ENCODE measurements at places on chromosomes 1 and 21.

- H3K4me1 ChIP-seq = peaks cover 37% of the 10 kb centered on the region
- peaks cover 13% of the 10 kb centered on the region for H3K36me3 ChIP-seq
- no peak overlapping the region for H3K4me3 ChIP-seq
- H3K27me3 ChIP-seq = no peaks in the 10 kb centered on the region
- H3K27ac ChIP-seq = no peak overlapping the region
- no peak for DNase-seq
Measured at GRCh38 chr1:15852828-15853302, 5.4 kb downstream of the SPEN start.

DNA sequence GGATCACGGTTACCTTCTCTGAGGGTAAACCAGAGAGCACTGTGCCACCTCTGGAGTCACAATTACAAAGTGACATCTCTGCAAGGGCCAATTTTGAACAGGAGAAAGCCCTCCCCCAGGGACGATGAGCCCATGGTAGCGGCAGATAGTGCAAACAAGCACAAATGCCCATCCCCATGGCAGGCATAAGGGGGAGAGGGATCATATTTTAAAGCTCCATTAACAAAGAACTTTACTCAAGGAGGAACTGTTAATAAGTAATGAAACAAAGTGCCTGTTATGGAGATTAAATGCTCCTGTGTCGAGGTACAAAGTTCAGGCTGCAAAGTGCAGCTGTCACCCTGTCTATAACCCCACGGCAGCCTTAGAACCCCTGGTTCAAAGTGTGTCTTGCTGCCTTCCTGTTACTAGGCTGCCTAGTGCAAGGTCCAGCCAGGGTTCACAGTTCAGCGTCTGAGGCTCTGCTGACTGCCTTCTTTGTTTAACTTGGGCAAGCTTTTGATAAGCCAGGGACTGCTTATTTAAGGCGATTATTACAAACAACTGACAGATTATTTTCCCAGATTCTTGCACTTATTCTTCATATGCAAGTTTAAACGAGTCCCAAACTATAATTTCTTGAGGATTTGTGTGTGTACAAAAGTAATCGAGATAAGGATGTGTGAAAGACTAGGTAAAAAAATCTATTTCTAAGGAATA is 75.7 kb upstream of the NRIP1 start:
- H3K27me3 ChIP-seq = peaks cover 36% of the 10 kb centered on the region
- no peak for DNase-seq
- H3K36me3 ChIP-seq = no peaks in the 10 kb centered on the region
- no peak overlapping the region for H3K4me3 ChIP-seq

DNA sequence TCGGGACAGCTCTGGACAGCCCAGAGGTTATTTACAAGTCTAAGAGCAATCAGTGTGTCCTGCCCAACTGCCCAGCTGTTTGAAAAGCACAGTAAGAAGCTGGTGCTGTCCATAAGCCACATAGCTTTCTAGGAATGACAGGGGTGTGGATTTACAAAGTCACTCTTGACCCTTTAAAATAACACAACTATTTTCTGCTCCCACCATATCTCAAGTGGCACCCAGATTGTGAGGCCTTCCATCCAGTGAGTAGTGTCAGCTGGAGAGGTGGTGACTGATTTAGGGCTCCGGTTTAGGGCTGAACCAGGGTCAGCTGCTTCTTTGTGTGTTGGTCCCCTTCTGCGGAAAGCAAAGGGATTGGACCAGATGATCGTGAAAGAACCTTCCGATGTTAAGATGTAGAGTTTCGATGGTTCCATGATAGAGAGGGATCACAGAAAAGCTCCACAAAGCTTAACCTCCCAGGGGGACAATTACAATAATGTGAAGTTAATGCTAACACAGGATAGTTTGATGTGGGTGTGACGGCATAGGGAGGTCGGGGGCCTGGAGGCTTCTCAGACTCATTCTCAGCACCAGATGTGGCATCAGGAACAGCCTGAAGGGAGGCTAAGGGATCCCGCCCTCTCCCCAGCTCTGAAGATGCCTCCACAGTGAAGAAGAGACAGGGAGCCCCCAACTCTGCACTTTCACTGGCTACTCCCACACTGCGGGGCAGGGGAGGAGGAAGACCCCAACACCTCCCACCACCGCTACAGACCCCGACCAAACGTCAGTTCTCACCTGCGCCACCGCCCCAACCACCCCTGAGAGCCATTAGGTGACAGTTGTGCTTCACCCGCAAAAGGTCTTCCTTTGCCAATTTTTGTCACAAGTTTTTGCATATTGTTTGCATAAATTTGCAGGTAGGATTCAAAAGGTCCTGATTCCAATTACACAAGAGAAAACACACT is 40.6 kb downstream of the LRRC3 start:
- DNase-seq = no peak
- H3K27me3 ChIP-seq = peaks cover 61% of the 10 kb centered on the region
- H3K4me1 ChIP-seq = no peaks in the 10 kb centered on the region
- no peak overlapping the region for H3K27ac ChIP-seq
- peaks cover 2% of the 10 kb centered on the region for H3K36me3 ChIP-seq
- H3K4me3 ChIP-seq = no peak overlapping the region

- H3K4me3 ChIP-seq = no peak overlapping the region
- H3K27me3 ChIP-seq = no peaks in the 10 kb centered on the region
- DNase-seq = no peak
- H3K36me3 ChIP-seq = no peaks in the 10 kb centered on the region
- no peak overlapping the region for H3K27ac ChIP-seq
Measured at GRCh38 chr1:101182627-101183387, 54.0 kb upstream of the S1PR1 start.

DNA sequence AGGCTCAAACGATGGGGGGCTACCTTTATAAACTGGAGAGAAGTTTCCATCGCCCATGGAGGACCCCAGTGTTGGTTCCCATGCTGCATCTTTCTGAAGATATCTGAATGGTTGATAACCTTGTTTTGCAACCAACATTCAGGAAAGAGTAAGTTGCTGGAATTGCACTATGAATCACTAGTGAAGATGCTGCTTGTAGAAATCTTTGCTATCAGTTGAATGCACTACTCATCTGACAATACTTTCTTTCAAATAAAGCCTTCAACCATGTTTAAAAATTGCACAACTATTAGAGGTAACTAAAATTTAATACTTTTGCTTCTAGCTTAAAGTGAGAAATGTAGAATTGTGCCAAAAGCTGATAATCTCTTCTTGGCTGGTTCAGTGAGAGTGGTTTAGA is 86.8 kb upstream of the HIVEP3 start:
- peaks cover 34% of the 10 kb centered on the region for H3K4me1 ChIP-seq
- no peaks in the 10 kb centered on the region for H3K36me3 ChIP-seq
- H3K4me3 ChIP-seq = no peak overlapping the region
- H3K27me3 ChIP-seq = no peaks in the 10 kb centered on the region
- no peak overlapping the region for H3K27ac ChIP-seq

DNA sequence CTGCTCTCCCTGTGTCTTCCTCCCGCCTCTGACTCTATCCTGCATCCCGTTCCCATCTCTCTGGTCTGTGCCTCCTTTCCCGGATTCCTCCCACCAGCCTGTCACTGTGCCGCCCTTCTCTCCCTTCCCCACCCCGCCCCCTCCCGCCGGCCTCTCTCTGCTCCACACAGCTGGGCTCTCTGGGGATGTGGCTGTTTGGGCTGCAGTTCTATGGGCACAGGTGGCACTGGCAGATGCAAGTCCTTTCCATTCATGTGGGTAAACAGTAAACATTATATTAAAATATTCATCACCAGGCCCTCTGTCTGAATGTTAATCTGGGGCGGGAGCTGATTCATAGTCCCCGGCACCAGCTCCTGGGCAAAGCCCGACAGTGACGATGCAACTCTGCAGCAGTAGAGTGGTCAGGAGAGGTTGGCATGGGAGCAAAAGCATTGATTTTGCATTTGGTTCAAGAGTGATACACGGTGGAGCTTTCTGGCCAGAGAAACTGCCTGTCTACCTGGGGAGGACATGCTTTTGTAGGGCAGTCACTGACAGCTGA is 249.3 kb downstream of the TNR start:
- no peak overlapping the region for H3K27ac ChIP-seq
- H3K27me3 ChIP-seq = peaks cover 38% of the 10 kb centered on the region
- H3K4me3 ChIP-seq = no peak overlapping the region
- no peaks in the 10 kb centered on the region for H3K36me3 ChIP-seq

- no peaks in the 10 kb centered on the region for H3K27me3 ChIP-seq
- H3K4me3 ChIP-seq = no peak overlapping the region
- H3K4me1 ChIP-seq = no peaks in the 10 kb centered on the region
- H3K36me3 ChIP-seq = no peaks in the 10 kb centered on the region
- no peak overlapping the region for H3K27ac ChIP-seq
Measured at GRCh38 chr21:33650929-33651509, 8.7 kb downstream of the ITSN1 start.

- H3K27me3 ChIP-seq = no peaks in the 10 kb centered on the region
- H3K27ac ChIP-seq = no peak within 1 kb of the TSS
- H3K4me1 ChIP-seq = peaks cover 32% of the 10 kb centered on the region
- H3K36me3 ChIP-seq = peaks cover 28% of the 10 kb centered on the region
Measured at GRCh38 chr1:235327559-235328270, at the start of gene ARID4B. ARID4B (minus strand) TSS chr1:235328179; CDS start chr1:235326919, 1,260 bp downstream.

DNA sequence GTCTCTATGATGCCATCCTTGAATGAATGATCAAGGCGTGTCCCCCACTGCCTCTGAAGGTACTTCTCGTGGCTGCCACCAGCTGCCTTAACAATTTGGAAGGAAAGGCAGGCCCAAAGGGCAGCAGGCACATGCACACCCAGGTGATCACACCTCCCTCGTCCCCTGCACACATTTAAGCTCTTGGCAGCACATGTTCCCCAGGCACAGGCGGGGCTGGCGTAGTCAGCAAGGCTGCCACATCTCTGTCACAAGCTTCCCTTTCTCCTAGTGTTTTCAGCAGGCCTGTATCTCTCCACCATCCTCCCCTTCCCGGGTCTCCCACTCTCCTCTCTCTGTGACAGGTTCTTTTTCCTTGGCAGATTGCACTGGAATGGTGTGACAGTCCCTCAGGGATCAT is 111.9 kb downstream of the CACNA1E start:
- H3K4me1 ChIP-seq = no peaks in the 10 kb centered on the region
- DNase-seq = no peak
- H3K27ac ChIP-seq = no peak overlapping the region

GRCh38 chr1:165845569-165845968 is 18.2 kb downstream of the UCK2 start:
- H3K4me1 ChIP-seq = peaks cover 25% of the 10 kb centered on the region
- DNase-seq = no peak
- H3K36me3 ChIP-seq = peaks cover 2% of the 10 kb centered on the region
- H3K27ac ChIP-seq = no peak overlapping the region
- no peaks in the 10 kb centered on the region for H3K27me3 ChIP-seq
- no peak overlapping the region for H3K4me3 ChIP-seq

DNA sequence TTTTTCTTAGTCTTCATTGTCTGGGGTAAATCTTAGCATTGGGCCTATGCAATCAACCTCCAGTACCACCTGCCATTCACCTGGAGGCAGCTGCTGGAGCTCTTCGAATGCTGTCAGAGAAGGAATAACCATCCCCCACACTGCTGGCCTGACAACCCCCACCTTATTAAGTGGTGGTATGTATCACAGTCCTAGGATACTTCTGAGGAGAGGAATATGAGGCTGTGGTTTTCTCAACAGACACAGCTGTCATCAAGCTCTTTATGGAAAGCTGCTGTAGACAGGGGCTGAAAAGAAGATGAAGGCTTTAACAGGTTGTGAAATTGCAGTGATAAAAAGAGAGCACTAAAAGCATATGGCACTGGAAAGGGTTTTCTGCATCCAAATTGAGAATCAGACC is 61.7 kb downstream of the TSEN15 start:
- H3K4me3 ChIP-seq = no peak overlapping the region
- peaks cover 2% of the 10 kb centered on the region for H3K36me3 ChIP-seq
- H3K27me3 ChIP-seq = no peaks in the 10 kb centered on the region
- no peak for DNase-seq

- H3K4me3 ChIP-seq = no peak overlapping the region
- H3K36me3 ChIP-seq = no peaks in the 10 kb centered on the region
- no peaks in the 10 kb centered on the region for H3K4me1 ChIP-seq
- no peak overlapping the region for H3K27ac ChIP-seq
- peaks cover 20% of the 10 kb centered on the region for H3K27me3 ChIP-seq
- DNase-seq = no peak
Measured at GRCh38 chr1:65670518-65670917, 122.2 kb upstream of the PDE4B start.

- peak overlapping the region; percentile 57 for H3K4me3 ChIP-seq
- H3K27me3 ChIP-seq = no peaks in the 10 kb centered on the region
- H3K36me3 ChIP-seq = peaks cover 9% of the 10 kb centered on the region
- peak overlapping the region; percentile 71 for H3K27ac ChIP-seq
- DNase-seq = no peak
- peaks cover 4% of the 10 kb centered on the region for H3K4me1 ChIP-seq
Measured at GRCh38 chr1:1068517-1069055, 5.5 kb downstream of the RNF223 start.

DNA sequence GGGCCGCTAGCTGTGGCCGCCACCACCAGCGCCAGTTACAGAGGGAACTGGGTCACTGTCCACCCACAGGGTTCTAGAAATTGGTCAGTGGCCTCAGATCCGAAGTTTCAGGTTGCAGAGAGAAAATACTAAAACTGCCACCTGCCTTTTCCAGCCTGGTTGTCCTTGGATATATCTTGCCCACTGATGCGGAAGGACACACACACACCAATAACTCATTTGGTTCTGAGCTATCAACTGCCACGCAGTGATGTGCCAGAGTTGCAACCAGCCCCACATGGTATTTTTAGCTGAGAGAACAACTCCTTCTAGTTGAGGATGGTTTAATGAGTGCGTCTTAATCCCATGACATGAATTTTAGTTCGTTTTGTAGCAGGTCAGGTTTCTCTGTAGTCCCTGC is 68.1 kb downstream of the SH3BGR start:
- H3K4me3 ChIP-seq = no peak overlapping the region
- H3K27ac ChIP-seq = no peak overlapping the region
- peaks cover 1% of the 10 kb centered on the region for H3K36me3 ChIP-seq
- peaks cover 45% of the 10 kb centered on the region for H3K27me3 ChIP-seq
- DNase-seq = no peak

GRCh38 chr21:46009951-46010705 is 28.6 kb downstream of the COL6A1 start:
- H3K27me3 ChIP-seq = peaks cover 19% of the 10 kb centered on the region
- no peaks in the 10 kb centered on the region for H3K4me1 ChIP-seq
- H3K4me3 ChIP-seq = no peak overlapping the region

- no peak overlapping the region for H3K27ac ChIP-seq
- peaks cover 19% of the 10 kb centered on the region for H3K4me1 ChIP-seq
- no peak for DNase-seq
- no peak overlapping the region for H3K4me3 ChIP-seq
Measured at GRCh38 chr1:212440419-212440818, 7.7 kb downstream of the NENF start.

- H3K27me3 ChIP-seq = no peaks in the 10 kb centered on the region
- H3K4me1 ChIP-seq = peaks cover 15% of the 10 kb centered on the region
- no peak overlapping the region for H3K4me3 ChIP-seq
- H3K36me3 ChIP-seq = peaks cover 81% of the 10 kb centered on the region
Measured at GRCh38 chr1:1788646-1789431, 10.6 kb upstream of the NADK start.

DNA sequence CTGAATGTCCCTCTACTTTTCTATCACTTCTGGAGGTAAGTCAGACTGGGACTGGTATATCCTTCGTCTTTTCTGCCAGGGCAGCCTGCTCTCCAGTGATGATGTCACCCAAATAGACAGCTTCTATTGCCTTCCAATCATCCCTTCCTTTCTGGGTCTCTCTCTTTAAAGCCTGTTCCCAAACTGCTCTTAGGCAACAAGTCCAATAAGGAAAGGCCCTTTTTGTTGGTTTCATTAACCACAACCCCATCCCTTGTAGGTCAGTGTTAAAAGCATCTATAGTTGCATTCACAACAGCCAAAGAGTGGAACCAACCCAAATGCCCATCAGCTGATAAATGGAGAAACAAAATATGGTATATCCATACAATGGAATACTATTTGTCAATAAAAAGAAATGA is 114.4 kb downstream of the CNIH3 start:
- DNase-seq = no peak
- no peaks in the 10 kb centered on the region for H3K36me3 ChIP-seq
- no peak overlapping the region for H3K27ac ChIP-seq
- no peak overlapping the region for H3K4me3 ChIP-seq
- no peaks in the 10 kb centered on the region for H3K27me3 ChIP-seq

Measured in central memory CD8-positive, alpha-beta T cell (primary cell).